Stimulated activated CD4-positive, alpha-beta T cell treated with anti-CD3 and anti-CD28 coated beads, Interleukin-15, amount 100 ng/mL, for 24 hours (primary cell): ENCODE measurements at places on chromosomes 1 and 21.

DNA sequence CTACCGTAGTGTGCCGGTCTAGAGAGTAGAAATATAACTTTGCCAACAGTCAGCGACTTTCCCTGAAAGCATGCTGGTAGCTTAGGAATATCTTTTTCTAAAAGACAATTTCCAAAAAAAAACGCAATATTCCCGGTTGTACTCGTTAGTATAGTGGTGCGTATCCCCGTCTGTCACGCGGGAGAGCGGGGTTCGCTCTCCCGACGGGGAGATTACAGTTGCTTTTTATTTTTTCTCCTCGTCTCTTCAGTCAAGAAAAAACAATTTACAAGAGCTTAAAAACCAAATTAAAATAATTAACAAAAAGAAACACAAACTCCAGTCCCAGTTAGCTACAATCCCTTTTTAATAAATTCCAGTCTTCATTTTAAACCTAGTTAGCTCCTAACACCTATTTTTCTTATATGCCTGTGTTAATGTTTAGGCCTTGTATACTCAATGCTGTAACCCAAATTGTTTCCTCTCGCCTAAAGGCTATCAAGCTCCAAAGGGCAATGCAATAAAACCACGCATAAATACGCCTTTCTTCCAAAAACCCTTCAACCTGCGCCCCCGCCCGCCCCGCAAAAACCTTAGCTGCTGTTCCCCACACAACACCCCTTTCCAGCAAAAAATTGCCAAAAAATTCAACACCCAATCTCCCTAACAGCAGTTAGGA is 7.8 kb downstream of the HSPA6 start:
- DNase-seq = no peak

DNA sequence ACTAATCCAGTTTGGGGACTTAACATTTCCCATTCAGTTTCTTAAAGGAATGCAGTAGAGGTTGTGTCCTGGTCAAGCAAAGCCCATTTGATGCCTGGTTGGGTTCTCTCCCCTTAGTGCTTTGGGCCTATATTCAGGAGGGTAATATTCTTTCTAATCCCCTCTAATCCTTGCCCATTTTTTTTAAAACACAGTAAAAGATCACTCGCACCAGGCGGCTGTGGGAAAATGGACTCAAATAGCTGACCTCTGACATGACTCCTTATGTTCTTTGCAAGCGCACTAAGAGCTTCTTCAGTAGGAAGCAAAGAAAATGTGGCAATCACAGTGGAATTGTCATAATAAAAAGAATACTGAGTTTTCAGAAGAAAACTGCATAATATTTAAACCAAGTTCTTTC is 49.9 kb downstream of the WNT2B start:
- DNase-seq = no peak

GRCh38 chr1:219153723-219154122 is 20.0 kb upstream of the LYPLAL1 start:
- DNase-seq = no peak

DNA sequence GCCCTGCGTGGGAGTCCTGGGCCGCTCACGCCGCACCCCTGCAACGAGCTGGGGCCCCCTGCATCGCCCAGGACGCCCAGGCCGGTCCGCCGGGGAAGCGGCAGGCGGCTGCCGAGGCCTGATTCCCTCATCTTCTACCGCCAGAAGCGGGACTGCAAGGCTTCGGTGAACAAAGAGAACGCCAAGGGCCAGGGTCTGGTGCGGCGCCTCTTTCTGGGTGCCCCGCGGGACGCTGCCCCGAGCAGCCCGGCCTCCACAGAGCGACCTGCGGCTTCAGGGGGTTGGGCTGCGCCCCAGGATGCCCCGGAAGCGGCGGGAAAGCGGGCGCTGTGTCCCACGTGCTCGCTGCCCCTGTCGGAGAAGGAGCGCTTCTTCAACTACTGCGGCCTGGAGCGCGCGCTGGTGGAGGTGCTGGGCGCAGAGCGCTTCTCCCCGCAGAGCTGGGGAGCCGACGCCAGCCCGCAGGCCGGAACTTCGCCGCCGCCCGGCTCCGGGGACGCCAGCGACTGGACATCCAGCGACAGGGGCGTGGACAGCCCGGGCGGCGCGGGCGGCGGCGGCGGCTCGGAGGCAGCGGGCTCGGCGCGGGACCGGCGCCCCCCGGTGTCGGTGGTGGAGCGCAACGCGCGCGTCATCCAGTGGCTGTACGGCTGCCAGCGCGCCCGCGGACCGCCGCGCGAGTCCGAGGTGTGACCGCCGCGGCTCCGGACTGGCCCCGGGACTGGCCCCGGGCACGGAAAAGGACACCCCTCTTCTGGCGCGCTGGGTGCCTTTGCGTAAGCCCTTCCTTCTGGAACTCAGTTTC is 2.7 kb downstream of the FAM110D start:
- DNase-seq = peak; percentile 72

DNA sequence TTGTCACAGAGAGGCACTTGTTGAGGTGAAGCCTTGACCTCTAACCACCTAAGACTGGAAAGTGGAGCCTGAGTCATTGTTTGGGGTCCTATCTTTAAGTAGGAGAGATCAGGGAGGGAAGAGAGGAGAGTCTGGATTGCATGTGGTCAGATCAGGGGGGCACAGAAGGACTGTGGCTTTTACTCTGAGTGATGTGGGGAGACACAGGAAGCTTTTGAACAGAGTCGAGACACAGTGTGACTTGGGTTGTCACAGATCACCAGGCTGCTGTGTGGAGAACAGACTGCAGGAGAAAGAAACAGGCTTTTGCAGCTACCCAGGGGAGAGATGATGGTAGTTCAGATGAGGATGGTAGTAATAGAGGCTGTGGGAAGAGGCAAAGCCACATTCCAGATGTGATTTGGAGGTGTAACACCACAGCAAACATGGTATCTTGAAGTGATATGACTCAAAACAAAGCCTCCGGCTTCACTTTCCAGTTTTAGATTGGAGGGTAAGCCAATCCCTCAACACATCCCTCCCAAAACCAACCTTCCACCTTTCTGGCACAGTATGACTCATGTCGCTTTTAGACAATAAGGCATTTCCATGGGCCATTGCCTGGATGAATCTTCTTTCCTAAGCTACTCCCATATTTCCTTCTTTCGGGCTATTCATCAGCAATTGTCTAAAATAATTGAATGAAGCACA is 125.8 kb upstream of the SLC44A3 start:
- no peak for DNase-seq

DNA sequence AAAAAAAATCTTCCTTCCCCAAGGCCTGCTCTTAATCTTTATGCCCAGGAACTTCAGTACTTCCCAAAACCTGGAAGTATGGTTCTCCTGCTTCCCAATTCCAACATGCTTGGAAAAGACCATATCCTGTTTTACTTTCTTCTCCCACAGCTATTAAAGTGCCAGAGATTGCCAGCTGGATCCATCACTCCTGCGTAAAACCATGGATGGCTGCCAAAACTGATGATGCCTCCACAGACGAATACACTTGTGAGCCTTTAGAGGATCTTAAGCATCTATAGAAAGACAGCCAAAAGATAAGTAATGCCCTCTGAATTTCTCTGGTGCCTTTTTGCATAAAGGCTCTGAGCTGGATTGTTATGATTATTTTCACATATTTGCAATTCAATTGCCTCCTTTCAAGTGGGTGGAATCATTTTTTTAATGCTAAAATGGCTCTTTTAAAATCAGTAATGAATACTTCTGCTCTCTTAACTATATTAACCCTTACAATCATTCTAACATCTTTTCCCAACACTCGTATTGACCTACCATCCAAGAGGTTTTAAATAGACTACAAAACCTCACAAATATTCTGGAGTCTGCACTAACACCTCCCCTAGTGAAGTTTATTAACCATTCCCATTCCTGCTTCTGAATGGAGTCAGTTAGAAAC is 1807.8 kb downstream of the BRINP3 start:
- DNase-seq = no peak

- no peak for DNase-seq
These were observed 538.9 kb downstream of the LMO4 start for GRCh38 chr1:87867626-87868025.

DNA sequence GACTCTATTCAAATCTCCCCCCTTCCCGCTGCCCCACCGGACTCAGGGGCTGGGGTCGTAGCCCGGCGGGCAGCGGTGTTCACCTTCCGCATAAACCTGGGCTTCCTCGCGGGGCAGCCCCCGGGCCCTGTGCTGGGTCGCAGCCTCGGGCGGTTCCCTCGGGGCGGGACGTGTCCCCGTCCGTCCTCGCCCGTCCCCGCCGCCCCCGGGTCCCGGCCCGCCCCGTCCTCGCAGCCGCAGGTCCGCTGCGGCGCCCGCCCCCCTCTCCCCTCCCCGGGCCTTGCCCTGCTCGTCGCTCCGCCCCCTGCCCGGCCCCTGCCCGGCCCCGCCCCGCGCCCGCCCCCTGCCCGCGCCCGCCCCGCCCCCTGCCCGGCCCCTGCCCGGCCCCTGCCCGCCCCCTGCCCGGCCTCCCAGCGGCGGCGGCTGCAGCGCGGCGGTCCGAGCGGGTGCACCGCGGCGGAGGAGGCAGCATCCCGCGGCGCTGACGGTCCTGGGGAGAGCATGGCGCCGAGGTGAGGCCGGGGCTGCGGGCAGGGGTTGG is at the start of gene COL18A1:
COL18A1 (plus strand) TSS at position 436 of the 541 bp plus-strand sequence; CDS start at position 502, 66 bp downstream.
- DNase-seq = peak; percentile 64

DNA sequence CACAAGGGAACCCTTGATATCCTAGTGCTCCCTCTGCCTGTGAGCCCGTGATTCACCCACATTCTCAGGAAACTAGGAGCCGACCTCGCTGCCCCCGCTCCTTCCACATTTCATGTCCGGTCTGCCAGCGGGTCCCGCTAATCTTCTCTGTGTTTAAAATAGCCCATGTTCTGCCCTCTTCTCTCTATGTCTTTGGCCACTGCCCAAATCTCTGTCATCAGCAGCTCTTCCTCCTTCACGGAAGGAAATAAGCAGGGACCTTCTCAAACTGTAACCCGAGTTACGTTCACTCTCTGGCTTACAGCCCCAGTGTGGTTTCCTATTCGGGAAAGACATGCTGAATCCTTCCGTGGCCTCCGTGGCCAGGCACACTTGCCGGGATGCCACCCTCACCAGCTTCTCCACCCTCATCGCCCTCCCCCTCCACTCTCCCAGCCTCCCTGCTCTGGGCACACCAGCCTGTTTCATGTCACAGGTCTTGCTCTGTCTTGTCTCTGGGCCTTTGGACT is 21.1 kb upstream of the UBXN10 start:
- no peak for DNase-seq

GRCh38 chr21:18252256-18252655 is 7.6 kb downstream of the CHODL start:
- DNase-seq = no peak

DNA sequence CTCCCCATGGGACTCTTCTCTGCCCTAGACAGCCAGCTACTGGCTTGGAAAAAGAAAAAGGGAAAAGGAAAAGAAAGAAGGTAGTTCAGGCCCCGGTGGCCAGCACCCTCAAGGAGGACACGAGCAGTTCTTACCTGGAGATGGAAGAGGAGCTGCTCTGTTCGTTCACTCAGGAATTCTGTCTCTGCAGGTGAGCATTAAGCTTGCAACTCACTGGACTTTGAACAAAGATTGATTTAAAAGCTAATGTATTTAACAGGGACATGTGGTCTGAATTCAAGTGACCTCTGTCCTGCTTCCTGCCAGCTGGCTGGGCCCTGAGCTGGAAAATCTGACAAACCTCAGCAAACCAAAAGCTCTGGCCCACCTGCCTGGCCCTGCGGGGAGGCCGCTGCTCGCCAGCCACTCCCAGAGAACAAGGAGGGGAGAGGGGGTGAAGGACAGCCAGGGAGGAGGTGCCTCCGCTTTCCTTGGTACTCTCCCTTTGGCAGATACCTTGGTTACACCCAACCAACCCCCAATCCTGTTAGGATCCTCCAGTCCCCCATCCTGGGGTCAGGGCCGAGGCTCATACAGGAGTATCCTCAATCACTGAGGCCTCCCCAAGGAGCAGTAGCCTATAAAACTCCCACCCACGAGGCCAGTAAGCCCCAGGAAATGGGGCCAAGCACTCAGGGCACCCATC is at the start of gene PDZK1:
PDZK1 (minus strand) TSS at position 186 of the 685 bp plus-strand sequence. CDS start 19,347 bp downstream, outside the sequence.
- DNase-seq = no peak

GRCh38 chr21:42414553-42414927 is 10.8 kb downstream of the UBASH3A start:
- DNase-seq = no peak

- no peak for DNase-seq
These were observed 15.6 kb downstream of the PDE9A start for GRCh38 chr21:42669041-42669440.

DNA sequence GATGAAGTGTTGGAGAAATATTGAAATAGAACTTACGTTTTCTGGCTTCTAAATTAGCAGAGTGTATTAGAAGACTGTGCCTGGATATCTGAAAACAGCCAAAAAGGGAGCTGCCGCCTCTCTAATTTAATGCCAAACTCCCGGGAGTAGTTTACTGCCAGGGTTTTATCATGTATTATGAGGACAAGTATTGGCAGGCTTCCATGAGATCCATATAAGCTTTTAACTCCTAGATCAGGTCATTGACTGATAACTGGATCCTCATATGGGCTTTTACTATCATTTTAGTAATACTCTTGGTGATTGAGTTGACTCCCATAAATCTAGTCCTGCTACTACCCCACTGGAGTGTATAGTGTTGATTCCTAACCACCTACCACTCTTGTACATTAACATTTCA is 178.4 kb upstream of the CXADR start:
- no peak for DNase-seq

GRCh38 chr1:184911103-184911745 is 63.1 kb downstream of the NIBAN1 start:
- no peak for DNase-seq

- DNase-seq = no peak
These were observed 8.4 kb downstream of the SLC35F3 start for GRCh38 chr1:233912909-233913308.

GRCh38 chr1:235586413-235586812 is 63.2 kb downstream of the GNG4 start:
- DNase-seq = no peak
